ENCODE measurements at places on chromosomes 1 and 21.
A peak's percentile ranks its signal among the peaks of the same experiment; 100 is the strongest.

DNA sequence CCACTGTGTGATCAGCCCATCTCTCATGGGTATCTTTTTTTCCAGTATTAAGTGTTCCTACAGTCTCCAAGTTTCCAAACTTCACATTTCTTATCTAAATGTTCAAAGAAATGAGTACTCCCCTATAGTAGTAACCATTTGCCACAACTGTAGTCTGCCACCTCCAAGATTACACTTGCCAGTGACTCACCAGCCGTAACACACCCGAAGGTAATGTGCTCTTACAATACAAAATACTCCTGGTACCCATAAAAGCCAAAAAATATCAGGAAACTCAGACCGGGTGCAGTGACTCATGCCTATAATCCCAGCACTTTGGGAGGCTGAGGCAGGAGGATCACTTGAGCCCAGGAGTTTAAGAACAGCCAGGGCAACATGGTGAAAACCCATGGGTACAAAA, 20.5 kb upstream of the ZNF496 start:
- H3K4me1 ChIP-seq: peaks cover 17% of the 10 kb centered on the region
- H3K27ac ChIP-seq: no peak overlapping the region
- H3K27me3 ChIP-seq: no peaks in the 10 kb centered on the region
- H3K4me3 ChIP-seq: no peak overlapping the region
- DNase-seq: no peak

DNA sequence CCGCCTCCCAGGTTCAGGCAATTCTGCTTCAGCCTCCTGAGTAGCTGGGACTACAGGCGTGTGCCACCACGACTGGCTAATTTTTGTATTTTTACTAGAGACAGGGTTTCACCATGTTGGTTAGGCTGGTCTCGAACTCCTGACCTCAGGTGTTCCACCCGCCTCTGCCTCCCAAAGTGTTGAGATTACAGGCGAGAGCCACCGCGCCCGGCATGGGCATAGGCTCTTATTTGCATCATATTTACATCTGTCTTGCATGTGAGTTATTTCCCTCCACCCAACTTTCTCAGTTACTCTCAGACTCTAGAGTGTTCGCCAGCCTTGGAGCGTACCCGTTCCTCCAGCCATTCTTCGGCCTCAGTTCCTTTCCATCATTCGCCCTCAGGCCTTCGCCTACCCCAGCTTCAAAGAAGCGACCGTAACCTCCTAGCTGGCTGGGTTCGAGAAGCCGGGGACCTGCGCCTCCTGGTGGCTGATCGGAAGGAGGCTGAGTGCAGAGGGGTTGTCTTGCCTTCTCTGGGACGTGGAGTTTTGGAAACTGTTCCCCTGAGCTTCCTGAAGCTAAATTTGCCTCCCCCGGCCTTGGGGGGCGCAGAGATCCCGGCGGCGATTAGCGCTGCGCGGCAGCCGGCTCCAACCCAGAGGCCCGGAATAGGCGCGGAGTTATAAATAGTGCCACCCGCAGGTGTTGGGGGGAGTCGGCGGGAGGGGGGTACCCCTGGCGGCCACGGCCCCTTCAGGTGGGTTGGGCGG, 3.6 kb upstream of the ZBTB7B start:
- peak overlapping the region; percentile 91 for H3K27ac ChIP-seq
- H3K4me1 ChIP-seq: peaks cover 22% of the 10 kb centered on the region
- no peaks in the 10 kb centered on the region for H3K36me3 ChIP-seq
- DNase-seq: no peak

DNA sequence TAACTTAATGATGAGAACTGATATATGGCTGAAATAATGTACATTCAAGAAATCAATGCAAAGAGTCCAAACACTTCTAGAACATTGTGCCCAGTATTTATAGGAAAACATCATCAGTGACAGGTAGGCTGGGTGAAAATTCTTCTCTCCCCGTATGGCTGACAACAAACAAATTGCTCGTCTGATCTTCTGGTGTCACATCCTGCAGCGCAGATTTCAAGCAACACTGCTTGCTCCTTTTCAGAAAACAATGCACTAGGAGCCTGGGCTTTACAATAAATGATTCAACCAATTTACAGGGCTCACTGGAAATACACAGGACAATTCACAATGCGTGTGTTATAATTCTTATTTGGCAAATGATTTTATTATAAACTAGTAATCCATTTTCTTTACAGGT, 185.3 kb downstream of the RERE start:
- H3K27ac ChIP-seq: no peak overlapping the region
- H3K27me3 ChIP-seq: no peaks in the 10 kb centered on the region
- peaks cover 4% of the 10 kb centered on the region for H3K36me3 ChIP-seq
- peaks cover 49% of the 10 kb centered on the region for H3K4me1 ChIP-seq

DNA sequence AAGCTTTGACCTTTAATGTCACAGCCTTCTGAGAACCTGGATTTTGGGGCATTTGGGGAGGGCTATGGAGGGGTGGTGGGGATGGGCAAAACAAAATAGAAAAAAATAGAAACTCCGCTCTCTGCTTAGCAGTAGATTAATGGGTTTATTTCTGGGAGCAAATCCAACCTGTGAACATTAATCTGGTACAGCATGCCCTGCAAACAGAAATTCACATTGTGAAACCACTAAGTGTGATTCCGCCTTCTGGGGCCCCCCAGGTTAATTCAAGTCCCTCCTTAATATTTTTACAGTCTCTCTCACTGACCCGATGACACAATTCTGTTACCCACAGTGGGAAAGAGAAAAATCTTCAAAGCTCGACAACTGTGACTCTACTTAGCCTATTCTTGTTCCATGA, 76.4 kb downstream of the TIAM1 start:
- peak overlapping the region; percentile 11 for H3K27ac ChIP-seq
- no peaks in the 10 kb centered on the region for H3K27me3 ChIP-seq
- peaks cover 25% of the 10 kb centered on the region for H3K36me3 ChIP-seq
- no peak overlapping the region for H3K4me3 ChIP-seq

- no peak for DNase-seq
- no peak overlapping the region for H3K4me3 ChIP-seq
- H3K27me3 ChIP-seq: no peaks in the 10 kb centered on the region
- H3K27ac ChIP-seq: peak overlapping the region; percentile 89
- peaks cover 10% of the 10 kb centered on the region for H3K4me1 ChIP-seq
Measured at GRCh38 chr1:203744075-203744972, 20.7 kb upstream of the LAX1 start.

DNA sequence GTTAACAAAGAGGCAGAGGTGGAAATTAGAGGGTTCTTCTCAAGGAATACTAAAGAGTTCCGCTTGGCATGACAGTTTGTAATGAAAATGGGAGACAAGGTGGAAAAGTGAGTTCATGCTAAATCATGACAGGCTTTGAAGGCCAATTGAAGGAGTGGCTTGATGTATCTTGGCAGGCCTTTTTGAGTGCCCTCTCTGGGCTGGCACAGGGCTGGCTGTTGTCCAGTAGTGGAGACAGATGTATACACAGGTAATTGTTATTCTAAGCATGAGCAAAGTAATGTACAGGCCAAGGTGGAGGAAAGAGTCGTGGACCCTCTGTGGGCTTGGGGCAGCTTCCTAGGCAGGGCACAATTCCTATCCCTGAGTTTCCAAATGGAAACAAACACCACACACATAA, 196.7 kb upstream of the GALNT2 start:
- no peak for DNase-seq
- H3K36me3 ChIP-seq: no peaks in the 10 kb centered on the region
- H3K4me3 ChIP-seq: no peak overlapping the region
- H3K4me1 ChIP-seq: no peaks in the 10 kb centered on the region
- no peak overlapping the region for H3K27ac ChIP-seq

GRCh38 chr1:205128050-205128449, 6.3 kb upstream of the RBBP5 start:
- no peak overlapping the region for H3K4me3 ChIP-seq
- peaks cover under 1% of the 10 kb centered on the region for H3K4me1 ChIP-seq
- no peak for DNase-seq

DNA sequence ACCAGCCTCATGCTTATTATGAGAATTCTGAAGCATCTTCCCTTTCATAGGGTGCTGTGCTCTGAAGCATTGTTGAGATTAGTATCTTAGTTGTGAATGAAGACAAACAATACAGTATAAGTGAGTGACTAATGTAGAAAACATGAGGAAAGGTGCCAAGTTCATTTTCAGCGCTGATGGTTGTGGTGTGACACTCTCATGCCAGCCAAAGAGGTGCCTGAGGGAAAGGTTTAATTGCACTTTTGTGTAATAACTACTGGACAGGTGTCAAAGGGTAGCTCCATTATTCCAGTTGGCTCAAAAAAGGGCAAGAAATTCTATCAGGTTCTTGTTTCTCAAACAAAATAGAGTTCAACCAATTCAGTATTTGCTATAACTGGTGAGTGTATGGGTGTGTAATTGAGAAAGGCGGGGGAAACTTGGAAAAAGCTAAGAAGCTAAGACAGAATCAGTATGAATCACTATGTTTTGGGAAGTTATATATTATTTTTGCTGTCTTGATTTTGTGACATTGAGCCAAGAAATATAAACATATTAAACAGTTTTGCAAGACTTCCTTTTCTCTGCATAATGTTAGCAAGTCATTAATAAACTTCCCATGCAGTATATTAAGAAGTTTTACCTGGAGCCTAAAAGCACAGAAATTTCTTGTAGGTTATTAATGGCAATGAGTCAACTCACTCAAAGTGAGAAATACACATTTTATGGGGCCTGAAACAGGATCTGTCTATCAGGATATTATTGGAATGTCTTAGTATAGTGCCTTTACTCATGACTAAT, 31.8 kb downstream of the KCNK2 start:
- peaks cover 22% of the 10 kb centered on the region for H3K4me1 ChIP-seq
- H3K27ac ChIP-seq: no peak overlapping the region
- no peaks in the 10 kb centered on the region for H3K27me3 ChIP-seq
- no peak overlapping the region for H3K4me3 ChIP-seq

DNA sequence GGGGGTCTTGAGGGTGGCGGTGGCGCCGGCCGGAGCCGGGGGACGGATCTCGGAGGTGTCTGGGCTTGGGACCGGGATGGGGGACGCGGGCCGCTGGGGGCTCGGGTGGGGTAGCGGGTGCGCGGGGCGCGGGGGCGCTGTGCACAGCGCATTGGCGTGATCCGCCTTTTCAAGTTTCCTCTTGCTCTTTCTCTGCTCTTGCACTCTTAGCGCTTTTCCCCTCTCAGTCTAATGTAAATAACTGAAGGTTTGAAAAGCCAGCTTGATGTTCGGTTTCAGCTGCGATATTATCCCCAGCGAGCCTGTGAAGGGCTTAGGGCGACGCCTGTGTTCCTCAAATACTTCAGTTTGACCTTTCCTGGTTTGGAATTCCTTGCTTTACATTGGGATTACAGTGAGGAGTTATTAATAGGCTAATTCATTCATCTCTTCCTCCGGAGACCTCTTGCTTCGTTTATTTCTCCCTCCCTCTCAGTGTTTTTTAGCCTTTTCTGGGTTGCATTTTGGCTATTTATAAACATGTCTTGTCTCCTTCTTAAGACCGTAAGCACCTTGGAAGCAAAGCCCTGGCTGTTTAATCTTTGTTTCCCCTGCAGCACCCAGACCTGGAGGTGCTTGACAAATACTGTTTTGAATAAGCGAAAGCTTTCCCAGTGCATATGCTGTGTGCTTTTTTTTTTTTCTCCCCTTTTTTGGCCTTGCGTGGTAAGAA, 693 bp downstream of the RAB4A start:
- no peaks in the 10 kb centered on the region for H3K27me3 ChIP-seq
- peak overlapping the region; percentile 93 for H3K4me3 ChIP-seq
- H3K4me1 ChIP-seq: peaks cover 33% of the 10 kb centered on the region
- H3K27ac ChIP-seq: peak overlapping the region; percentile 93
- no peak for DNase-seq

DNA sequence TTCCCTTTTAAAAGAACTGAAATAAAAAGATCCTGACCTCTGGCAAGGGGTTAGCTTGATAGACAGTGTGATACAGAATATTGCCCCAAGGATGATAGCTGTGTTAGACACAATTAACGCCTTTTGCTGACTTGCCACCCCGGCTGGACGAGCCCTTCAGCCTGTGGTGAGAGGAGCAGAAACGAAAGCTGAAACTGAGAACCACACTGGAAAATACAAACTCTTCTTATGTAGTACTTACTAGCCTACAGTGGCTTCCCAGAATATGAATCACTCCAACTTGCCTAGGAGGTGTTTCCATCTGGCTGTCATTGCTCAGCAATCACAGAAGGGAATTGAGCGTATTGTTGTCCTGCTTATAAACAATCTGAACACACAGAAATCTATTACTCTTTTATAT, 22.9 kb downstream of the SAMSN1 start:
- DNase-seq: no peak
- H3K4me3 ChIP-seq: no peak overlapping the region
- no peaks in the 10 kb centered on the region for H3K36me3 ChIP-seq

DNA sequence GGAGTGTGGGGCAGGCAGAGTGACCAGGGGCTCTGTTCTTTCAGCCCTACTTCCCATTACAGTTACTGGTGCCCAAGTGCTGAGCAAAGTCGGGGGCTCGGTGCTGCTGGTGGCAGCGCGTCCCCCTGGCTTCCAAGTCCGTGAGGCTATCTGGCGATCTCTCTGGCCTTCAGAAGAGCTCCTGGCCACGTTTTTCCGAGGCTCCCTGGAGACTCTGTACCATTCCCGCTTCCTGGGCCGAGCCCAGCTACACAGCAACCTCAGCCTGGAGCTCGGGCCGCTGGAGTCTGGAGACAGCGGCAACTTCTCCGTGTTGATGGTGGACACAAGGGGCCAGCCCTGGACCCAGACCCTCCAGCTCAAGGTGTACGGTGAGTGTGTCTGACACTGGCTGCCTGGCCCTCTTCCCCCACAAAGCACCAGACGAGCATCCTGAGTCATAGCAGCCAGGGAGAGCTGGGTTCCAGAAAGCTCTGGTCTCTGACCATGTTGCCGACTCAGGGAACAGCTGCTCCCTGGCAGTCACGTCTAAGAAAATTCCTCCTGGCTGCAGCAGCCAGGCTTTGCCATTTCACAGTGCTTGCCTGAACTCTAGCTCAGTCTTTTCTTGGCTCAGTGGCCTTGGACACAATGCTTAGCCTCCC, 3.3 kb downstream of the SLAMF8 start:
- no peak overlapping the region for H3K27ac ChIP-seq
- peaks cover 3% of the 10 kb centered on the region for H3K27me3 ChIP-seq
- peaks cover 30% of the 10 kb centered on the region for H3K4me1 ChIP-seq
- no peak overlapping the region for H3K4me3 ChIP-seq
- DNase-seq: no peak
